ENCODE measurements at places on chromosomes 16 and 17.

GRCh38 chr17:7977805-7978204 lies 24.6 kb upstream of the GUCY2D start:
- DNase-seq = no peak

- DNase-seq = no peak
These were observed 108.5 kb downstream of the PCTP start for GRCh38 chr17:55859301-55859795.

DNA sequence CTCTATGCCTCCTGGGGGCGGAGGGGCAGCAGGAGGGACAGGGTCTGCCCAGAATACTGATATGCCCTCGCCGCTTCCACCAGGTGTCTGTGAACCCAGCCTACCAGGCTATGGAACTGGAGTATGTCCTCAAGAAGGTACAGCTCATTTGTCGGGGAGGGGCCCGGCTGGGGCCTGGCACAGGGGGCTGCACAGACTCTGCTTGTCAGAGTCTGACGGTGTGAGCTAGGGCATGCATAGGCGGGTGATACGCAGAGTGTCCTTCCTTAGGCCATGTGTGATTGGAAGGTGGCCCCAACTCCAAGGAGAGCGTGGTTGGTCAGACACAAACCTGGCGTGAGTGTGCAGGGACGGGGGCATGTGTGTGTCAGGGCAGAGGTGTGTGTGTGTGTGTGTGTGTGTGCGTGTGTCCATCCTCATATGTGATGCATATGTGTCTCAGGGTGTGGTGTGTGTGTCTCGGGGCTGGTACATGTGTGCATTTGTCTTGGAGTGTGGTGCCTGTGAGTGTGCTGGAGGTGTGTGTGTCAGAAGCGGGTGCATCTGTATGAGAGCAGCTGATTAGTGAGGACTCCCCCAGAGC lies 7.0 kb downstream of the CHAD start:
- no peak for DNase-seq

DNA sequence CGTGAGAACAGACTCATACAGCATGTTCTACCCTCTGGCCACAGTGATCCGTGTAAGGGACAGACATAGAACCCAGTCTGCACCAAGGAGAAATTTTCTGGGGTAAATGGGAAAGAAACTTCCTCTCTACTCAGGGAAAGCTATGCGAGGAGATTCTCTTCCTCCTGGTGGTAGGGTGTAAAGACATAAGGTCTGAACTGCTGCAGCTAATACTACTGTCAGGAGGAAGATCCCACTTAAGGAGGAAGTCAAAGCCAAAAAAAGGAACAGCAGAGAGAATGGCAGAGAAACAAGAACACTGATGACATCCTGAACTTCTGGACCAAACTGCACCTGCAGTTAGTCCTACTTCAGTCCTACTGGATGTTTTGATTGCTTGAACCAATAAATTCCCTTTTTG lies 7.1 kb upstream of the TM4SF5 start:
- DNase-seq = no peak
